ENCODE measurements at places on chromosomes 2 and 18.

DNA sequence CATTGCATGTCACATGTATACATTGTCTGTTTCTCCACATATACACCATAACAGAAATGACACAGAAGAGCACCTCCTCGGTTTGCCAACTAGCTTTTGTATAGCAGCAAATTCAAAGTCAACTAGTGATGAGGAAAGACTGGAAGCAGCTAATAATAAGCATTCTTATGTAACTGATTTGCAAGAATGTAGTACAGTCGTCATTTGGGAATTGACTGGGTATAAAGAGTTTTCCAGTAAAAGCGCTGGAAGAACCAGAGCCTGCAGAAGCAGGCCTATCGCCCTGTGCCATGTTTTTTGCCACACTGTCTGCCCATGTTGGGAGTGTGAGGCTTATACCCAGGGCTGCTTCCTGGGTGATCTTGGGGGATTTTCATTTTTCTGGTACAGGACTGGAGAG lies 310.6 kb downstream of the GBX2 start:
- DNase-seq: no peak

- DNase-seq: no peak
Observed at GRCh38 chr2:54020793-54021414, 50.1 kb upstream of the PSME4 start.

DNA sequence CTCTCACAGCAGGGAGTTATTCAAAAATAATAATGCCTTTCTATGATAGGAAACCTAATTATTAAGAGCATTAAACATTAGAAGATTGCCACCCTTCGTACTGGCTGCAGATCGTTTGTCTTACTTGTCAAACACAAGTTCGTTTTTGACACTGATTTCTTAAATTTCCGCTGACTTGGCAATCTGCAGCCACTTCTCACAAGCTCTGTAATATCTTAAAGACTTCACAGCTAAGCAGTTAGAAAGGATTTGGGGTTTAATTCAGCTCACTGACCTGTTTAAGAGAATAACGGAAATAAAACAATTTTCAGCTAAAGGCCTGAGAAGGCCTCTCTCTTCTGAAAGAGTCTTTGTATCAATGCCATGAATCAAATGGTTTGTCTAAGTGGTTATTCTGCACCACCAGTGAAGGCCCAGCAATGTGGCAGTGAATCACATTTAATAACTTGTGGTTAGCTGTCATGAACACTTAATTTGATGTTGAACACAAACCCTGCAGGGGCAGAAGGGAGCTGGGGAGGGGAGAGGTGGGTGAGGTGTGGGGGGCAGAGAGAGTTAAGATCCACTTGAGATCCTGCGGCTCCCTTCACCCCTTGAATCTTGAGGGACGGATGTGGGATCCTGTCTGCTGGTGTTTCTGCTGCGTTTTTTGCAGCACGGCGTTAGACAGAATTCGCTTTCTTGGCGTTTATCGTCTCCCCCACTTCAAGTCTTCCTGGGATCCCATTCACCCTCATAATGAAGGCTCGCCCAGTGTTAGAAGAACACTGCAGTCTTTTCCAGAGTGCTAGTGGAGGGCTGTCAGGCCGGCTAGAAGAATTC lies 145.4 kb upstream of the SATB2 start:
- no peak for DNase-seq

GRCh38 chr2:21162615-21162878 lies 38.8 kb downstream of the TDRD15 start:
- no peak for DNase-seq

- DNase-seq: no peak
Observed at GRCh38 chr2:227335713-227336112, 10.7 kb downstream of the MFF start.

- DNase-seq: no peak
Observed at GRCh38 chr2:191311627-191312026, 66.4 kb downstream of the MYO1B start.
